ENCODE measurements at places on chromosomes 6 and 20. TPM values are rescaled to one million over a fixed set of nuclear protein-coding genes. Genes with fewer than 3 reads are reported as not detected.

FOXF2 gene
- total RNA-seq: 4.6 TPM

CNPY3 gene
- 23.5 TPM for total RNA-seq

C4A gene
- 10.3 TPM for total RNA-seq

FLRT3 gene
- total RNA-seq: 4.4 TPM

CD83 gene
- total RNA-seq: 0.22 TPM

OR2J3 gene
- total RNA-seq: not detected

COL12A1 gene
- 404 TPM for total RNA-seq

DAAM2 gene
- total RNA-seq: 2.3 TPM

KCNK16 gene
- not detected for total RNA-seq

NMBR gene
- total RNA-seq: not detected

HLA-F gene
- 14.7 TPM for total RNA-seq

EPHA7 gene
- total RNA-seq: 1.9 TPM

CCN6 gene
- not detected for total RNA-seq

ZNF311 gene
- 0.43 TPM for total RNA-seq

NOX3 gene
- not detected for total RNA-seq

TAB2 gene
- total RNA-seq: 25.4 TPM

SLC17A1 gene
- not detected for total RNA-seq

HDAC2 gene
- 68.6 TPM for total RNA-seq

SYCP2 gene
- 0.22 TPM for total RNA-seq

MEP1A gene
- total RNA-seq: not detected

PSORS1C2 gene
- not detected for total RNA-seq

MYL9 gene
- 127 TPM for total RNA-seq

SAPCD1 gene
- 0.44 TPM for total RNA-seq

MACROD2 gene
- 0.88 TPM for total RNA-seq

OXT gene
- total RNA-seq: not detected

COL9A3 gene
- total RNA-seq: 0.43 TPM

KCNQ5 gene
- 6.0 TPM for total RNA-seq

FILIP1 gene
- 0.43 TPM for total RNA-seq

DUSP15 gene
- total RNA-seq: not detected
